ENCODE measurements at places on chromosomes 6 and 20. TPM values are rescaled to one million over a fixed set of nuclear protein-coding genes. Genes with fewer than 3 reads are reported as not detected.

Gene MMP24
- 0.16 TPM for total RNA-seq

GRCh38 chr6:74735304-74735703 lies 470.5 kb downstream of the COL12A1 start:
- no peak for DNase-seq

DNA sequence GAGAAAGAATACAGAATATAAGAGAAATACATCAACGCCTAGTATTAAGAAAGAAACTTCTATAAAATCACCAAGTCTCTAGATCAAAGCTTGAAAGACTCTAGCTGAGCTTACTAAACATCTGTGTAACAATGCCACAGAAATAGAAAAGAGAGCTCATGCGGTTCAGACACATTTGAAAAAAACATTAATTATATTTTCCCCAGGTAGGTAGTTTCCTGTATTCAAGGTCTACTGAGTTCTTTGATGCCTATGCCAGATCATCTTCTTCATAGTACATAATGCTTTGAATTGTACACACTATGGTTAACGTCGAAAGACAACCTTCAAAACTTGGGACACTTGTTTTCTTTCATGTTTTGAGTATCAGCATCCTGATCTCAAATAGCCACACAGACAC lies 11.3 kb downstream of the MOXD1 start:
- no peak for DNase-seq

GRCh38 chr20:51398552-51398951 lies 144.0 kb downstream of the NFATC2 start:
- no peak for DNase-seq

DNA sequence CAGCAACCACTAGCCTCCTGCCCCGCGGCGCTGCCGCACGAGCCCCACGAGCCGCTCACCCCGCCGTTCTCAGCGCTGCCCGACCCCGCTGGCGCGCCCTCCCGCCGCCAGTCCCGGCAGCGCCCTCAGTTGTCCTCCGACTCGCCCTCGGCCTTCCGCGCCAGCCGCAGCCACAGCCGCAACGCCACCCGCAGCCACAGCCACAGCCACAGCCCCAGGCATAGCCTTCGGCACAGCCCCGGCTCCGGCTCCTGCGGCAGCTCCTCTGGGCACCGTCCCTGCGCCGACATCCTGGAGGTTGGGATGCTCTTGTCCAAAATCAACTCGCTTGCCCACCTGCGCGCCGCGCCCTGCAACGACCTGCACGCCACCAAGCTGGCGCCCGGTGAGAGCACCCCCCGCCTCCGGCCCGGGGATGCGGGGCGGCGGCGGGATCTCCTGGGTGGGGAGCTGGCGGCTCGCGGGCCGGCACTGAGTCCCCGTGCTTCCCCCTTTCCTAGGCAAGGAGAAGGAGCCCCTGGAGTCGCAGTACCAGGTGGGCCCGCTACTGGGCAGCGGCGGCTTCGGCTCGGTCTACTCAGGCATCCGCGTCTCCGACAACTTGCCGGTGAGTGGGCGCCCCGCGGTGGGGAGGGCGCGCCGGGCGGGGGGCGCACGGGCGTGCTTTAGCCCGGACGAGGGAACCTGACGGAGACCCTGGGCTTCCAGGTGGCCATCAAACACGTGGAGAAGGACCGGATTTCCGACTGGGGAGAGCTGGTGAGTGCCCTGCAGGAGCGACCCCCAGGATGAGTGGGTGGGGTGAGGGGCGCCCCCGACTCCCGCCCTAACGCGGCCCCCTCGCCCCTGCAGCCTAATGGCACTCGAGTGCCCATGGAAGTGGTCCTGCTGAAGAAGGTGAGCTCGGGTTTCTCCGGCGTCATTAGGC lies 585 bp downstream of the PIM1 start:
- no peak for DNase-seq

- DNase-seq: no peak
Measured at GRCh38 chr6:5855787-5856470, 150.8 kb downstream of the NRN1 start.

Gene PAX1
- not detected for total RNA-seq

DNA sequence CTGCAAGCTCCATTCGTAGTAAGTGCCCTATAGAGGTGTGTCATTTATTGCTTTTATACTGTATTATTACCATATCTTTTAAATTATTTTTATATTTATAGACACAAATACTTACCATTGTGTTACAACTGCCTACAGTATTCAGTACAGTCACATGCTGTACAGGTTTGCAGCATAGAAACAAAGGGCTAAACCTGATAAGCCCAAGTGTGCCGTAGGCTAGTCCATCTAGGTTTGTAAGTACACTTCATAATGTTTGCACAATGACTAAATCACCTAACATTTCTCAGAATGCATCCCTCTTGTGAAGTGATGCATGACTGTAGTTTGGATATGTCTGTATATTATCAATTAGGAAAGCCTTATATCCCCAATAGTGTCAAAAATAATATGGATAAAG lies 122.8 kb downstream of the CLVS2 start:
- DNase-seq: no peak

- DNase-seq: no peak
Measured at GRCh38 chr6:21836277-21836676, 242.7 kb downstream of the SOX4 start.

- DNase-seq: no peak
Measured at GRCh38 chr6:85006362-85006761, 242.0 kb upstream of the TBX18 start.

DNA sequence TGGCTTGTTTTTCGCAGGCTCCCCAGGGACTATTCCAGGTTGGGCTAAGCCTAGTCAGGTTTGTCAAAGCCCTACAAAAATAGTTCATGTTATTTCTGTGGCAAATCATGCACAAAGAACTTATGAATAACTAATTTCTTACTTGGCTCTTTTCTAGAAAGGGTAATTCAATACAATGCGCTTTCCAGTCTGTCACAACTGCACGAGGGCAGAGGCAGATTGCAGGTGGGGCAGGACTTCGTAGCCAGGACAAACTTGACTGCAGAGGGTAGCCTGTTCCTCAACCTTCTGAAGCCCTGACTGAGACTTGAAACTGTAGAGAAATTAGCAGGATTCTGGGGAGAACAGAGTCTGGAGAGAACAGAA lies 253.5 kb downstream of the QKI start:
- no peak for DNase-seq

Gene BCAS1
- total RNA-seq: 2.2 TPM

Gene ZBTB46
- 22.3 TPM for total RNA-seq

DNA sequence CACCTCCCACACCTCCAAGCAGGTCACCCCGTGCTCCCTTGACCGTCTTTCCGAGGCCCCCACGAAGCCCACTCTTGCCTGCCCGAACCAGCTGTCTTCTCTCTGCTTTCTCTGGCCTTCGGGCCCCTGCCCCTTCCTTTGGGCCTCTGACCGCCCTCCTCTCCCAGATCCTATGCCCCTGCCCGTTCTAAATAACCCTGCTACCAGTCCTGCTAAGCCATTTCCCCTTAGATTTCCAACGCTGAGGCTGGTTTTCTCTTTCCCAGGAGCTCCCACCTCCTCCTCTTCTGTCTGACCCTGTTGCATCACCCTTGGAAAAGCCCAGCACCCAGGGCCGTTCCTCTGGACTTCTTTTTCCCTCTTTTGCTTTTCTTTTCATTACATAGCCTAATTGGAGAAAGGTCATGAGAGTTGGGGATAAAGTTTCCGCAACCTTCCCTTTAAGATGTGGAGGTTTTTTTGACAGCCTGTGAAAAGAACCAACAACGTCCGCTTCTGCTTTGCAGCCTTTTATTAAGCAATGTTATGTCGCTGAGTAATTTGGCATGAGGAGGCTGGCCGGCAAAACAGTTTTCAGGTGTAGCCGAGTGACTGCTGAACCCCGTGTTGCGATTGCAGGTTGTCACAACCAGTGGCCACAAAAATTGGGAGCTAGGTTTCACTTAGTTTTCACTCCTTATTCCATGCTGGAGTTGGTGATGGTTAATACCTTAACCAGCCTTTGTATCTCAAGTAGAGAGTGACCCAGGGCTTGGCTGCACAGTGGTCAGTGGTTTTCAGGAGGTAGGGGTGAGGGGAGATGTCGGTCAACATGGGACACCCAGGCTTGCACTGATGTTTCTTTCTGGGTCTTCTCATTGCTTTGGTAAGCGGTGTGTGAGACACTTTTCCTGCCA lies 970 bp downstream of the BLTP3A start:
- DNase-seq: no peak

- DNase-seq: no peak
Measured at GRCh38 chr6:12476484-12476883, 186.3 kb downstream of the EDN1 start.

DNA sequence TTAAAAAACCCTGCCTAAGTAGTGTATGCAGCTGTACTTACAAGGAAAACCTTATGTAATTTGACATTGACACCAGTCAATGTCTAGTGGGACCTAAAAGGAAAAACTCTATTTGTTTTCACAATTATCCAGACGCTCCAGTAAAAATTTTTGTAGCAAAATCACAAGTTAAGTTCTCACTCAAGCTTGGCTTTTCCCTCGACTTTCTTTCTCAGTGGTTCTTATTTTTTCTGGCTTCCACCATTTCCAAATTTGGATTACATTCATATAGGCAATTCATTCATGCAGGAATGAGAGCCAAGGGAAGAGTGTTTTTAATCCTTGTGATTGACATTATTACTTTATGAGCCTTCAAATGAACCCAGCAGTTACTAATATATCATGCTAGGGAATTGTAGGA lies 66.0 kb upstream of the ADGRG6 start:
- no peak for DNase-seq

DNA sequence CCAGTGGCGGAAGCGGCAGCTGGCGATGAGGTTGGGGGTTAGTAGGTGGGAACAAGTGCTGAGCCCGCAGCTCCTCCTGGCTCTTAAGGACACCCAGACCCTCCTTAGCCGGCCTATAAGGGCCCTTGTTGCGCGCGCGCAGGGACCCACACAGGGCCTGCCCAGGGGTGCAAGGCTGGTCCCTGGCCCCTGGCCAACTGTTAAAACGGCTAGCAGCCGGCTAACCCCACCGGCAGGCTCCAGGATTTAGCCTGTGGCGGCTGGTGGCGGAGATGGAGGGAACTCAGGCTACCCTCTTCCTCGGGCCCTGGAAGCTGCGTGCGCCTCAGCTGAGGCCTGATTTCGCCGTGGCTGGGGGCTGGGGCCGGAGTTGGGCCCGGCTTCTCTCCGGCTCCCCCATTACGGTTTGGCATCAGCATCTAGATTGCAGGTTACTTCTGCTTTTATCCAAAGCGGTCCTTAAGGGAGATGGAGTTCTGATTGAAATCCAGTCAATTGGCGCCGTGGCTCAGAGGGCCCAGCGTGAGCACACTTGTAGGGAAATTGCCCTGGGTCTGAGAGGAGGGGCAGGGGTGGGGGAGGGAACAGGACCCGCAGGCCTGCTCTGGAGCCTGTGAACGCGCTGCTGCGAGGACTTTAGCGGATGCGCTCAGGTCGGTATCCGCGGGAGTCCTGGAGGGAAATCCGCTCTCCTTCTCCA lies 36.9 kb upstream of the CCDC167 start:
- no peak for DNase-seq

GRCh38 chr20:41510847-41511450 lies 107.2 kb downstream of the CHD6 start:
- DNase-seq: no peak

DNA sequence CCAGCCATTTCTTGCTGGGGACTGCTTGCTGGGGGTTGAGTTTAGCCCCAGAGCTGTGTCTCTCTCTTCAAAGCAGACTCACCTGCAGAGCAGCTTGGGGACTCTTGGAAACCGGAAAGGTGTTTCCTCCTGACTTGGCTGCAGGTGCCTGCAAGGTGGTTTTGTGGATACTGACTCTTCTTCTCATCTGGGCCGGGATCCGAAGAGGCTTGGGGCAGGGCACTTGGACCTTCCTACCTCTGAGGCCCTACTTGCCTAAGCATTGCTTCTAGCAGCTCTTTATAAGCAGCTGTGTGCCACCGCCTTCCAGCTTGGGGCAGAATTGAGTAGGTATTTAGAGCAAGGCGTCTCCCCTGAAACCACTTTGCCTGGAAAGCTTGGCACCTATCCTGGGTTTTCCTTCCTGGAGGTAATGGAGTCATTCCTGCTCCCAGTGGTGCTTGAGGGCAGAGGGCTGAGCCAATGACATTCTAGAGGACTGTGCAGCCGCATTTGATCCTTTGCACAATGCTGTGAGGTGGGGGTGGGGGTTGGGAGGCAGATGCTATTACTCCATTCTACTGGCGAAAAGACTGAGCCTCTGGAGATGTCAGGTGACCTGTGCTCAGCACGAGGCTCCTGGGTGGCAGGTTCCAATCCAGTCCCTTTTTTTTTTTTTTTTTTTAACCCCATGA lies 3.4 kb upstream of the CTSZ start:
- no peak for DNase-seq

Gene ZC3H12D
- total RNA-seq: 2.4 TPM

DNA sequence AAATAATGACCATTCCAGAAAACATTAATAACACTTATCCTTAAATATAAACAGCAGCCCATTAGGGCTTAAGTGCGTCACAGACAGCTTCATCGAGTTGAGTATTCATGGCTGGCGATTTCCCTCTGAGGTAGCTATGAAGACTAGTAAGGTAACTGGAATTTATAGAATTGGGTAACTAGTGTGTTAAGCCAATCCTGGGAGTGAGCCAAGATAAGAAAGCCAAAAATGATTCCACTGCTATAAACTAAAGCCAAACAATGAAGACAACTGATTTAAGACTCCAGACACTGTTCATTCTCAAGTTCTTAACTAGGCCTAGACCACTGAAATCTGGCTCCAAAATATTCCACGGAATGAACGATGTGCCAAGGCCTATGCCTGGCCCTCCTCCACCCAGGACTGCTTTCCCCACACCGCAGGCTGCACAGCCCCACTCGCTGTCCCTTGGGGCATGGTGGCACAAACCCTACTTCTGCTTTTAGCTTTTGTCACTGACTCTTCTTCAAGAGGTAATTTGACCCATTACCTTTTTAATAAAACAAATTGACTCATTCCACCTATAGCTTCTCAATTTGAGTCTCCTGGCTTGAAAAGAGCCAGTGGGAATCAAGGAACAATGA lies 66.0 kb downstream of the BLOC1S5 start:
- DNase-seq: no peak

GRCh38 chr20:38021087-38021772 lies 12.0 kb downstream of the TTI1 start:
- no peak for DNase-seq

DNA sequence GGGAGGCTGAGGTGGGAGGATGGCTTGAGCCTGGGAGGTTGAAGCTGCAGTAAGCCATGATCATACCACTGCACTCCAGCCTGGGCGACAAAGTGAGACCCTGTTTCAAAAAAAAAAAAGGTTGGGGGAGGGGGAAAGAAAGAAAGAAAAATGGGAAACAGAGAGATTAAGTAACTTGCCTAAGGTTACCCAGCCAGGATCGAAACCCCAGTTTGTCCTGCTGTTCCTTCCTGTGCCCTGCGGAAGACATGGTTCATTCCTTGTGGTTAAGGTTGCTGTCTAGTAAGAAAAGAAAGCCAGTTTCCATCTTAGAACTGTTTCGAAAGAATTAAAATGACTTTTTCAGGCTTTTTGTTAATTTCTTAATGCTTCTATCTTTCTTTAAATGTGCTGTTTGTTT lies 29.8 kb downstream of the C6orf89 start:
- DNase-seq: no peak

- DNase-seq: no peak
Measured at GRCh38 chr6:138500867-138501446, 1.7 kb upstream of the NHSL1 start.

Data from omental fat pad (tissue), 4 donors.